ENCODE measurements at places on chromosomes 11 and 22.

DNA sequence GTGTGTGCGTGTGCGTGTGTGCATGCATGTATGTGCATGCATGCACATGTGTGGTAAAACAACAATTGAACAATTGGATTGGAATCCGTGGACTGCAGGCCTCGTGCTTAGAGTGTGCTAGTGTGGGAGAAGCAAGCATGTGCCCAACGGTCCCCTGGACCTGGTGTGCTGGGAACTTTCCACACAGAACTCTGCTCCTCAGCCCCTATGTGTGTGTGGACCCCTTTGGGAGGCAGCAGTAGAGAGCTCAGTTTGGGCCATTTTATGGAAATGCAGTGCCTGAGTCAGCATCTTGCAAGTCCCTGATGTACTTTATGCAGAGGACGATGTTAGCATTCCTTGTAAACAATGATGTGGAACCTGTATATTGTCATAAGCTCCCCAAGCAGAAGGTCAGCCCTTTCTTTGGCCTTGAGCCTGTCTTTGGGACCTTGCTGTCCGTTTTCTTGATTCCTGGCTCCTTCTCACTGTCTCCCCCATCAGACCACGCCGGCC is 167.3 kb downstream of the TBC1D22A start:
- no peak for DNase-seq

GRCh38 chr11:120554766-120555432 is 43.4 kb downstream of the GRIK4 start:
- DNase-seq: no peak

- no peak for DNase-seq
Observed at GRCh38 chr11:76669901-76670484, 554 bp downstream of the LRRC32 start.

DNA sequence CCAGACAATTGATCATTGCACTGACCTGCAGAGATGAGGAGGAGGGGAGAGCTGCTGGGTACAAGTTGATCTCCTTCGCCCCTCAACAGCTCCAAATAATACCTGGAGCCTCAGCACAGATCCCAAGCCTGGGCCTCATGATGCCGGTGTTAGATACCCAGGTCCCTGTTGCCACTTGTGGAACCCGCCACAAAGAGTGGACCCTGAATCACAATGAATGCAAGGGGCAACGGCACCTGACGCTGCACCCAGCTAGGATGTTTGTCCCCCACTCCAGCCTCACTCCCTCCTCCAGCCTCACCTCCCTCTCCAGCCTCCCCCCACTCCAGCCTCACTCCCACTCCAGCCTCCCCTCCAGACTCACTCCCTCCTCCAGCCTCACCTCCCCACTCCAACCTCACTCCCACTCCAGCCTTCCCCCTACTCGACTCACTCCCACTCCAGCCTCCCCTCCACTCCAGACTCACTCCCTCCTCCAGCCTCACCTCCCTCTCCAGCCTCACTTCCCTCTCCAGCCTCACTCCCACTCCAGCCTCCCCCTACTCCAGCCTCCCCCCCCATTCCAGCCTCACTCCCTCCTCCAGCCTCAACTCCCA is 879.0 kb downstream of the BRD1 start:
- DNase-seq: no peak

- no peak for DNase-seq
Observed at GRCh38 chr11:33157103-33158027, 3.9 kb downstream of the CSTF3 start.

DNA sequence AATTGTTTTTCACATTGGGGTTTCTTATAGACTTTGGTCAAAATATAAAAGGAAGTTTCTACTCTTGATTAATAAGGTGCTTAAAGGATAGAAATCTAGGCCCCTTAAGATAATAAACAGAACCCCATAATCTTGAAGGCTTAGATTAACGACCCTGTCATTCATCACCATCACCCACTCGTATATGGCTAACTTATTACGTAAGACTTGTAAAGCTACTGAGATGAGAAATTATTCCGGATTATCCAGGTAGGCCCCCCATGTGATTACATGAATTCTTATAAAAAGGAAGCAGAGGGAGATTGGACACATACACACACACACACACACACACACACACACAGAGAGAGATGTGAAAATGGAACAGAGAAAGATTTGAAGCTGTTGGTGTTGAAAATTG is 1489.2 kb upstream of the TENM4 start:
- DNase-seq: no peak

DNA sequence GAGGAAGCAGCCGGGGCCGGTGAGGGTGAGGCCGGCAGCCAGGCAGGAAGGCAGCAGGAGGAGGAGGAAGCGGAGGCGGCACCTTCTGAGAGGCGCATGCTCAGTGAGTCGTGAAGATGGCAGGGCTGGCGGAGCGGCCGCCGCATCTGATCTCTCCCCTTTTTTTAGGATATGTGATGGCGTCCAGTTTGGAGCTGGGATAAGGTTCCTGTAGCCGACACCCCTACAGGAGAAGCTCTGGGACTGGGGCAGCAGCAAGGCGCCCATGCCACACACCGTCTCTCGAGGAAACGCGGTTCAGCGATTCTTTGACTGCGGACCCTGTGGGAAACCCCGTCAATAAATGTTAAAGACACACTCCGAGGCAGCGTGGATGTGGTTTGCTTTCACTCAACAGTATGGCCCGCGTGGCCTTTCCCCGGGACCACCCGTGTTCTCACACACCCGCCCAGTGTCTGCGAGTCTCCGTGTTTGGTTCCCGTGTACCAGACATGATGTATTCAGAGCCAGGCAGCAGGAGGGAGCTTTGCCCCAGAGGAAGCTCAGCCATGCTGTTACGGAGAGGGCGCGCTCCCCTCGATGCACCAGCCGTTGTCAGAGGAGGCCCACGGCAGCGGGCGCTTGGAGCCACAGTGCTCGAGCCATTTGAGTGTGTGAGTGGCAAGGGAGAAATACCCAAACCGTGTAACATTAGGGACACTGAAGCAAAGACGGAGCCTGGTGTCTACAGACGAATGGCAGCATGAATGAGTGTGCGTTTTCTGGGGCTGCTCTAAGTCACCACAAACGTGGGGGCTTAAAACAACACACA is 27.7 kb upstream of the PARVB start:
- peak; percentile 79 for DNase-seq

- DNase-seq: no peak
Observed at GRCh38 chr11:66595245-66595904, 2.4 kb downstream of the CCS start.

DNA sequence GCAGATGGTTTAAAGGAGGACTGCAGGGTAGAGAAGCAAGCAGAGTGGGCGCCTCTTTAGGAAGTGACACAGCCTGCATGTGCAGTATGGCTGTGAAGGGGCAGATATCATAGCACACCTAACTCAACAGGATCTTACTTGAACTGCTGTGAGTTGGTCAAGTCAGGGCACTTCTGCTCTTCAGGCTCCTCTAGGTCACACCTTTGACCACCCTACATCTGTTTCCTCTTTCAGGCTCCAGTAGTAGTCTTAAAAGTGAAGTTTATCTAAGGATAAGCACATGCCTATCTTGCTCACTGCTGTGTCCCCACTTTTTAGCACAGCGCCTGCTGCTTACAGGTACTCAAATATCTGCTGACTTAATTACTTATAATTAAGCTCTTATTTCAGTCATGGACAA is 6.5 kb downstream of the MRPL16 start:
- no peak for DNase-seq

GRCh38 chr11:36354221-36355003 is 58.3 kb downstream of the PRR5L start:
- DNase-seq: no peak

DNA sequence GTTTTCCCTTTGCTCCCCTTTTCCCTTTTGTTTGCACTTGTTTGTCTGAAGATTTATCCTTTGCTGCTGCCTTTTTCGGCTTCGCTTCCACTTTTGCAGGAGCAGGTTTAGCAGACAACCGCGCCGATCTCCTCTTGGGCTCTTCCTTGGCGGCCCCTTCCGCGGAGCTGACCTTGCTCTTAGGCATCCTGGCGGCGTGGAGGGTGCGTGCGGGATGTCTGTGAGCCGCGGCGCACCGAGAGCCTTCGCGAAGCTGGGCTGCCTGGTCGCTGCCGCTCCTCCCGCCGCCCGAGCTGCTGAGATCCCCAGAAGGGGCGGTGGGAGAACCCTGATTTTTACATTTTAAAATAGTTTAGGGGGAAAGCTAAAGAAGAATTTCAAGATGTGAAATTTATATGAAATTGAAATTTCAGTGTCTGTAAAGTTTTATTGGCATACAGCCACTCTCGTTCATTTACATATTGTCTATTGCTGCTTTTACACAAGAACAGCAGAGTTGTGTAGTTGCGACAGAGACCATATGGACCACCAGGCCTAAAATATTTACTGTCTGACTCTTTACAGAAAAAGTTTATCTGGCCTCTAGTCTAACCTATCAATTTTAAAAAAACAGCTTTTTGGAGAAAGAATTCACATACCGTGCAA is 105.2 kb upstream of the RRM1 start:
- DNase-seq: no peak

DNA sequence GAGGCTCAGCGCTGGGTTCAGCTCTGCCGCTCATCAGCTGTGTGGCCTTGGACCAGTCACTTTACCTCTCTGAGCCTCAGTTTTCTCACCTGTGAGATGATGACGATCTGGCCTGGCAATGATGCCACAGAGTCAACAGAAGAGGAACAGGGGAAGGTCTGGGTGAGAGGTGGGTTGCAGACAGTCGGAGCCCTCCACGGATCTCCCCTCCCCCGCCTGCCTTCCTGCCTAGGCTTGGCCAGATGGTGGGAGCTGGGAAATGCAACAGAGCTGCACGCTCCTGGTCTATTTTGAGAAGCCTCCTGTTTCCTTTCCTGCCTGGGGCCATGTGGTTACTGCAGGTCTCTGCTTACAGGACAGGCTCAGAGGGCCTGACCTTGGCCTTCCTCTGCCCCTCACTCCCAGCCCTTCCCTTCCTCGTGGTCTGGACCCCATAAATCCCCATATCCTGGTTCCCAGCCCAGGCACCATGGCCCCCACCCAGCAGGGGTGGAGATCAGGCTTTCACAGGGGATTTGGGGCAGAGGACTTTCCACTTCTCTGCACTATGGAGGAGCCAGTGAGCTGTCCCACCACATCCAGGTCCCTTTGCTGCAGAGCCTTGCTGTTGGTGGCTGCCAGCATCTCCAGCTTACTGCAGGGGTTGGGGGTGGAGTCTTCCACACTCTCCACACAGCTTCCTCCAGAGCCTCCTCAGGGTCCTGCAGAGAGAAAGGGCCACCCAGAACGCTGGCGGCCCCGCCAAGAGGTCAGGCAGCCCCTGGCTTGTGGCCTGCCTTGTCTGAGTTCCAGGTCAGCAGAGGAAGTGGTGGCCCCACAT is 46.9 kb downstream of the C11orf96 start:
- DNase-seq: no peak

DNA sequence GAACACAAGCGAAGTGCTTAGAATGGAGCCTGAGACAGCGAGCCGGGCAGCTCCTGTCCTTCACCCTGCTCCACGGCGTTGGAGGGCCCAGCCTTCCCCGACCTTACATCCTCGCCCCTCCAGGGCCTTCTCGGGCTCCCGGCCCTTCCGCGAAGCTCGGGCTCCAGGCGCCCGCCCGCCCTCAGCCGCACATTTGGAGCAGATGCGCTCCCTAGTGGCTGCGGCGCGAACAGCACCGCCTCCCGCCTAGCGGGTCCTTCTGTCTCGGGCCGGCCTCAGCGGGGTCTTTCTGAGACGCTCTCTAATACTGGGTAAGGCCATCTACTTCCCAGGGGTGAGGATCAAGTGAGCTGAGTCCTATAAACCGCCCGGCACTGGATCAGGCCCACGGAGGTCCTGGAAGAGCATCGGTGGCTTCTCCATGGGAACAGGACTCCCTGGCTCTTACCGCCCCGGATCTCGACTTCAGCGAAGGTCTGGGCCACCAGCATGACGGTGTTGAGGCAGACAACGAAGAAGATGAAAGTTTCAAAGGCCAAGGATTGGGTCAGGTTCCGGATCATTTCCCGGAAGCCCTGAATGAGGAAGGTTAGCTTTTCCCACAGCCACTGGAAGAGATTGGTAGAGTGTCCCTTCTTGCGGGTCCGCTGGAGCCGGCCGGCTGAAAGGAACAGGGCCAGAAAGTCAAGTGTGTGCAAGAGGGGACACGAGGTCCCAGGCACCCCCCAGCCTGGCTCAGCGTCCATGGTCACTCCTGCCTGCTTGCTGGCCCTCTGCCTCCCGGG is 3.7 kb downstream of the CATSPER1 start:
- DNase-seq: peak; percentile 95

GRCh38 chr11:1778141-1778911 is 14.6 kb upstream of the CTSD start:
- DNase-seq: no peak

- DNase-seq: no peak
Observed at GRCh38 chr11:86150847-86151173, 81.9 kb upstream of the PICALM start.

Measured in stimulated activated CD8-positive, alpha-beta memory T cell treated with anti-CD3 and anti-CD28 coated beads, Interleukin-4, amount 100 ng/mL, for 48 hours (primary cell).